ENCODE measurements at places on chromosomes 6 and 20.

GRCh38 chr6:83978324-83978734 is 55.2 kb upstream of the MRAP2 start:
- peak; percentile 9 for DNase-seq

DNA sequence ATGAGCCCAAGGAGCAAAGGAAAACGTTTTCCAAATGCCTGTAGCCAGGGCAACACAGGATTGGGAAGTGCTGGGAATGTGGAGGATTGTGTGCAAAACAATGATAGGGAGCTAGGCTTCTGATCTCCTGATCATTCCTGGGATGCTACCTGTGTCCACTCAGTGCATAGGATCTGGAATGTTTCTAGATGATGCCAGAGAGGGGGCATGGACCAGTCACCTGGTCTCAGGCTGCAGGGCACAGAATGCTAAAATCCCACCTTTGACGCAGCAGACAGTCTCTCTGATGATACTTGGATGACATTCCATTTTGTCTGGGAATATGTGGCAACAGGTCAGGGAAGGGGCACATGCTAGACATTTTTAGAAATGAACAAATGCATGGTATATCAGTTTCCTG is 128.9 kb downstream of the CLIC5 start:
- no peak for DNase-seq

DNA sequence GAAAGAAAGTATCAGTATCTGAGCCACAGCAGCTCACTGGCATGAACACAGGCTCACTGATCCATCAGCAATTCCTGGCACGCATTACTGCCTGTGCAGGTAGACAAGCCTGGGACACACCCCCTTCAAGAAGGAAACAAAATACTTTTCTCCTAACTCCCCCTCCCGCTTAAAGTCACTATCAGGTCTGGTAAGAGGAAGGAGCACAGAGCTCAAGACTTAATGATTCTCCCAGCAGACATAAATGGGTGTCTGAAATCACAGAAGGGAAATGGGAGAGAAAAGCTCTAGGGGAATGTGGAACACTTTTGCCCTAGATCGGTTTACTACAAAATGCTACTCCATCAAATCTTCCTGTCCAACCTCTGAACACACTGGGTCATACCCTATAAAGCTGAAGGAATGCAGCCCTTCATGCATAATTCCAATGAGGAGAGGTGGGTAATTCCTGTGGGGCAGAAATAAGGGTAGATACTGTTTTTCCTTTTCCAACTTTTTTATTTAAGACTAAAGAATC is at the start of gene ADGRF1:
Gene ADGRF1, minus strand, starts transcription at position 58 of the 517 bp plus-strand sequence. CDS start 13,271 bp downstream, outside the sequence.
- DNase-seq: no peak

DNA sequence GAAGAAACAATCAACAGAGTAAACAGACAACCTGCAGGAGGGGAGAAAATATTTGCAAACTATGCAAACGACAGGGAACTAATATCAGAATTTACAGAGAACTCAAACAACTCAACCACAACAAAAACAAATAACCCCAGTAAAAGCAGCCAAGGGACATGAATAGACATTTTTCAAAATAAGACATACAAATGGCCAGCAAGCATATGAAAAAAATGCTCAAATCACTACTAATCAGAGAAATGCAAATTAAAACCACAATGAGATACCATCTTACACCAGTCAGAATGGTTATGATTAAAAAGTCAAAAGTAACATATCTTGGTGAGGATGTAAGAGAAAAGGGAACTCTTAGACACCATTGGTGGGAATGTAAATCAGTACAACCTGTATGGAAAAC is 215.0 kb downstream of the THBS2 start:
- no peak for DNase-seq

DNA sequence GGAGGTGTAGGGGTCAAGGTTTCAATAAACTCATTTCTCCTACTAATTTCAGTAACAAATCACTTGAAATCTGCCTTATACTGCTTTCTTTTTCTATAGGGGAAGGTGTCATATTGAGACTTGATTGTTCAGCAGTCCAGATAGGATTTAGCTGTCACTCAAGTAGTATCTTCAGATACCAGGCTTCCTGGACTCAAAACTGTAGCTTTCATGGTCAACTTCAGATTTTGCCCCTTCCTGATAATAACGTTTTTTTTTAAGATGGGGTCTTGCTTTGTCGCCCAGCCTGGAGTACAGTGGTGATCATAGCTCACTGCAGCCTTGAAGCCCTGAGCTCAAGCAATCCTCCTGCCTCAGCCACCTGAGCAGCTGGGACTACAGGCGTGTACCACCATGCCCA is 77.8 kb downstream of the JAG1 start:
- no peak for DNase-seq

DNA sequence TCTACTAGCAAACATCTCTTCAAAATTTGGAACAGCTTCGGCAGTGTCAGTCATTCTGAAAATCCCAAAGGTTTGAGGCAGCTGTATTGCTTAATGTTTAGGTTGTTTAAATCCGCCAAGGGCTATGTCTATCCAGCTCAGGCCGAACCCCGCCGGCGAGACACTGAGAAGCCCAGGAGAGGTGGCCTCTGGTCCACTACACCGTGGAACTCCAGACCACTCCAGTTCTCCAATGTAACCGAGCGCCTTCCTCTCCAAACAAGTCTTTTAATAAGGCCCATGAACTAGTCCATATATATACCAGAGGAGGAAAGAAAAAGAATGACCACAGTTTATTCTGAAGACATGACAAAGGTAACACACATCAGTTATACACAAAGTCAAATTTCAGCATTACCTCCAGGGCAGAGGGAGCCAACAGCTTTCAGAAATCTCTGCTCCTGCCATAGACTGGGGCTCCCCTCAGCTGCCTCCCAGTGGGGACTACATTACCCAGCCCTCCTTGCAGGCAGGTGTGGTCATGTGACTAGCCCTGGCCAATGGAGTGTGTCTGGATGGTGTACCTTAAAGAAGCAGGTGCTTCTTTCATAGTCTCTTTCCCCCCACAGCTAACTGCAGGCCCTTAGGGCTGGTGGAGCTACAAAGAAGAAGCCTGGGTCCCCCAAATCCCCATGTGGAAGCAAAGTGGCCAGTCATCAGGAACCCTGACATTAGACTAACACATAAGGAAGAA is at the start of gene RAMACL:
Gene RAMACL, minus strand, starts transcription at position 255 of the 733 bp plus-strand sequence. Its CDS starts 201 bp downstream, at position 54.
- DNase-seq: peak; percentile 30

DNA sequence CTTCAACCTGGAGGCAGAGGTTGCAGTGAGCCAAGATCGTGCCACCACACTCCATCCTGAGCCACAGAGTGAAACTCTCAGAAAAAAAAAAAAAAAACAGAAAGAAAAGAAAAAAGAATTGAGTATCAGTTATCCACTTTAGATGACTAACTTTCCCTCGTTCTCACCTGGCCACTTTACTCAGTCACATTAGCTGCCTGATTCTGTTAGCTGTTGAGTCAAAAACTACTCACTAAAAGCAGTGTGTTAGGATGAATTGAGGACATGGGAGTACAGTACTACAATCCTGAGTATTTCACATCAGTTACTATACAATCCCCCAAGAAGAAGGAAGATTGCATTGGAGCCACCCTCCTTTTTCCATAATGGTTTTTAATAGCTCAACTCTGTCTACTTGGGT is 114.6 kb downstream of the ADAT2 start:
- no peak for DNase-seq

DNA sequence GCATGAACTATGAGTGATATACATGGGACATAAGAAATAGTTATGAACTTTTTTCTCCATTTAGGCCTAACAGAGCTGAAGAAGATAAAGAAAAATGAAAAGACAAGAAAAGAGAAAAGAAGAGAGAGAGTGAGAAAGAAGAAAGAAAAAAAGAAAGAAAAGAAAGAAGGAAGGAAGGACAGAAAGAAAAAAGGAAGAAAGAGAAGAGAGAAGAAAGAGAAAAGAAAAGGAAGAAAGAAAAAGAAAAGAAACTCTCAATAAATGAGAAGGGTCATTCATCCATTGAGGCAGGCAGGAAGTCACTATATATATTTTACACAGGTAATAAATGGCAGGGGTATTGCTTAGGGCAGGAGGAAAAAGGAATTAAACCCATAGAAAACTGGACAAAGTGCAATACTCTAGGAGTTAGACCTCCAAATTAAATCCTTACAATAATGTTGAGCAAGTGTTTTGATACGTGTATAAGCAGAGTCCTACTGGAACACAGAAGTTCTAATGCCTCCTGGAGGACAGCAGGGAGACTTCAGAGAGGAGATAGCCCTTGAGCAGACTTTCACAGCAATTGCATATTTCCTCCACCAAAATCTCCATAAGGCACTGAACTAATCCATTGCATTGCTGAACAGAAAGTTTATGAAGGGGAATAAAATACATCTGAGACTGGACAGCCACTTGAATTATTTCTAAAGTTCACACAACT is 86.4 kb upstream of the TENT5A start:
- DNase-seq: no peak

GRCh38 chr20:2524709-2525506 is 11.5 kb upstream of the TMC2 start:
- peak; percentile 72 for DNase-seq

DNA sequence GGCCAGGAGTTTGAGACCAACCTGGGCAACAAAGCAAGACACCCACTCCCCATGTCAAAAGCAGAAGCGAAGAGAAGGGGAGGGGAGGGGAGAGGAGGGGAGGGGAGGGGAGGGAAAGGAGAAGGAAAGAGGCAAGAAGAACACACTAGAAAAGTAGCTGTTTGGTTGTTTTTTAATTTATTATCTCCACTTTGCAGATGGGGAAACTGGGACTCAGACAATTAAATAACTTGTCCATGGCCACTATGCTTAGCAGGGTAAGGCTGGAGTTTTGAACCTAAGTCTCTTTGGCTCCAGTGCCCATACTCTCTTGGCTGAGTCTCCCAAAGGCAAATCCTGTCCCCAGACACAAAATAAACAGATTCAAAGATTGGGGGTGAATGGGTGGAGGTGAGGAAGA is 12.4 kb upstream of the GHRH start:
- no peak for DNase-seq

GRCh38 chr6:3415082-3415453 is 41.8 kb downstream of the SLC22A23 start:
- DNase-seq: no peak

GRCh38 chr6:82534876-82535275 is 171.3 kb downstream of the TPBG start:
- no peak for DNase-seq

DNA sequence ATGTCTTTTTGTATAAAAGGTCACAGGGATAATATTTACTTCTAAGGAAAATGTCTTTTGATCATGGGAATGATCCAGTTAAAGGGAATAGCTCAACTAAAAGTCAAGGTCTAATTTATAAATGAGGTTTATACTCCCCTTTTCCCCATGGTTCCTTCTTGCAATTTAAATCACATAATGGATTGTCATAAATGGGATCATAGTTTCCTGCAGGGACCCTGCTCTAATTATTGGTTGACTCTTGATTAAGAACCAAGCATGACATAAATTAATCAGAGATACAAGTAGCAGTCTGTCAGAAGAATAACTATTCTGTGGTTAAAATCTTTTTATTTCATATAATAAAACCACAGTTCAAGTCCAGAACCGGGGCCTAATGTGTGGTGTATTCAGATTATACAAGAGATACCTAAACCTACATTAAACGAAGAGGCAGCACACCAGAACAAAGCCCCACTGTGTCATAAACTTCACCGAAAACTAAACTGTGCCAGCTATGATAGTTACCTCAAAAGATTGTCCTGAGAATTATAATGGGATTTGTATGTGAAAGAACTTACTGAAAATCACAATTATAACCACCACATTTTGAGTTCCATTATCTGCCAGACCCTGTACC is 43.0 kb upstream of the CD83 start:
- DNase-seq: no peak

- no peak for DNase-seq
Measured at GRCh38 chr6:117573006-117573680, 29.2 kb downstream of the GOPC start.

DNA sequence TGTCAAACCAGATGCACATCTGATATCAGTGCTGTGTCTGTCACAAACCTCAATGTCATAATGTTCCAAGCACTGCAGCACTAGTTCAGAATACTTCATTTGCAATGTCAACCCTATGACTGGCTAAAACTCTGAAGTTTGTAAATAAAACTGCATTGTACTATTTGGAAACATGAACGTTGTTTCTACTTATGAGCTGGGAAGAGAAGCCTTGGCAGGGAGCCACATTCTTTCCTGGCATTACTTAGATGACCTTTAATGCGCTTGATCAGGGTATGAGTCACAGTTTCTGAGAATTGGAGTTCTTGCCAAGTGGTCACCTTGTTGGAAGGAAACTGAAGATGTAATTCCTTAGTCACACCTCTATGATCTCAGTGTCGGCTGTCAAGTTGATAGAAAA is 664.8 kb upstream of the MMS22L start:
- peak; percentile 17 for DNase-seq

DNA sequence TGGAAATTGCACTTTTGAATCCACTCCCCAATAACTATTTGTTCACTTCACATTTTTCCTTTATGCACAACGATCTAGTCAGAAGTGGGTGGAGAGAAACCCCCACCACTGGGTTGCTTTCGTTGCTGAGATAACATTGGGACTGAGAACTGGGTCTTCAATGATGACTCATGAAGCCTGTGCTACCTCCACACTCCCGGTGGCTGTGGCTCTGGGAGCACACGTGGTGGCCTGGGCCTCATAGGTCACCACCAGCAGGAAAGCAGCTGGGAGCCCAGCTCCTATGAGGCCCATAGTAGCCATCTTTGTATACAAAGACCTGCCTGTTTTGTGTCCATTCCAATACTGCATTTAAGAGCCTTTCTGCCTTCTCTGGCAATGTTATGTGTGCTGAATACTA is 178.0 kb upstream of the SASH1 start:
- no peak for DNase-seq

GRCh38 chr20:16212790-16213189 is 360.5 kb downstream of the KIF16B start:
- DNase-seq: no peak

DNA sequence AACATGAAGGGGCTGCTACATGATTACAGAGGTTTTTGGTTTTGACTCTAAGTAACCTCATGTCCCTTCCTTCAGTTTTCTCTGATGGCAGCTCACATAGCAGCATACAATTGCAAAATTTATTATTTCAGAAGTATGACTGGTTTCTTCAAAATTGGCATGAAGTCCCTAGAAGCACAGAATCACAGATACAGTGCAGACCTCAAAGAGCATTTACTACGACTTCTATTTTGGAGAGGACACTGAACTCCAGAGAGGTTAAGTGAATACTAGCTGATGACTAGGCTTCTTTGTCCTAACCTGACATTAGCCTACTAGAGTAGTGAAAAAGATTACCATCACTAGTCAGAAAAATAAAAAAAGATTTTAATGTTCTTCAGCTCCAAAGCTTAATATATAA is 664.3 kb downstream of the RFPL4B start:
- no peak for DNase-seq

- DNase-seq: no peak
Measured at GRCh38 chr20:63161176-63161651, 54.7 kb downstream of the YTHDF1 start.

- no peak for DNase-seq
Measured at GRCh38 chr6:36367743-36368142, 19.7 kb downstream of the ETV7 start.

- DNase-seq: no peak
Measured at GRCh38 chr20:13545790-13546189, 92.9 kb downstream of the TASP1 start.

Measured in erythroblast (primary cell).